GM12891 (cell line): ENCODE measurements at places on chromosomes 7 and 10.
A peak's percentile ranks its signal among the peaks of the same experiment; 100 is the strongest.

DNA sequence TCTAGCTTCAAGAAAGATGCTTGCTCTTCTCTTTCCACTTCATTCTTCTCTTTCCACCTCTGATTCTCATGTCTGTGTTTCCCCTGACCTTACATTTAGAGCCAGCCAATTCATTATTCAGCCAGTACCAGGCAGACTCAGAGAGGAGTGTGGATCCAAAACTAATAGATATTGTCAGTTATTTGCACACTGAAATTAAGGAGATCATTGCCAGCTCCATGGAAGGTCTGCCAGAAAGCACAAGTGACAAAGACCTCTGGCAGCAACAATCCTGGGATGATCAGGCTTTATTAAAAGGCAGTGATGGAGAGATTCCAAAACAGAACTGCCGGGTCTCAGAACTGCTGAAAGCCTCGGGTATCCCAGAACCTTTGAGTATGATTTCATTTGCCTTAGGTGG lies 749.4 kb downstream of the XPNPEP1 start:
- DNase-seq: no peak

DNA sequence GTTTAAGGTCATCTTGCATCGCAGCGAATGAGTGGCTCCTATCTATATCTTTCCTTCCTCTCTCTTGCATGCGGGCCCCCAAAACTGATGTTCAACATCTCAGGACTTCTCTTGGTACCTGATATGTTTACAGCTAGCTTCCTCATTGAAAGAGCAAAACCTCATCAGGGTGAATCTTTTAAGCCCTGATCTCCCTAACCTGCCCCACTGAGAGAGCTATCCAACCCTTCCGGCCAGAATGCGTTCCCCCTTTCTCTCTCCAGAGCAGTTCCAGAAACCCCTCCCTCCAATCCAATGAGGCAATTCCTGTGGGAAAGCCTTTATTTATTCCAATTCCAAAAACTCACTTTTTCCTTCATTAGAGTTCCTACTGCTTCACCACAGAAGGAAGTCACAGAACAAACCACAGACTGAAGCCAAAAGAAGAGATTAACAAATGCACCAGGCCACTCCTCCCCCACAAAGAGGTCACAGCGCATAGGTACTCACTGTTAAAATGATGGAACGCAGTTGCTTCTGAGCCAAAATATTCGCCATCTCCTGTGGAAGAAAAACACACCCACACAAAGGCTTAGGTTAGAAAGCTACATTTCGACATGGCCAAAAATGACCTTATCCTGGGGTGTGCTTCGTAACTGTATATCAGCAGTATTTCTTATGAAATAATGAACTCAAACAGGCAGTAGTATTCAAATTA lies 232.4 kb downstream of the ELMO1 start:
- no peak for DNase-seq

GRCh38 chr10:56653289-56653688 lies 292.2 kb upstream of the ZWINT start:
- no peak for DNase-seq

- no peak for DNase-seq
These were observed 351.9 kb downstream of the RPS24 start for GRCh38 chr10:78385599-78385998.

GRCh38 chr10:111150691-111151090 lies 73.9 kb downstream of the ADRA2A start:
- DNase-seq: no peak

DNA sequence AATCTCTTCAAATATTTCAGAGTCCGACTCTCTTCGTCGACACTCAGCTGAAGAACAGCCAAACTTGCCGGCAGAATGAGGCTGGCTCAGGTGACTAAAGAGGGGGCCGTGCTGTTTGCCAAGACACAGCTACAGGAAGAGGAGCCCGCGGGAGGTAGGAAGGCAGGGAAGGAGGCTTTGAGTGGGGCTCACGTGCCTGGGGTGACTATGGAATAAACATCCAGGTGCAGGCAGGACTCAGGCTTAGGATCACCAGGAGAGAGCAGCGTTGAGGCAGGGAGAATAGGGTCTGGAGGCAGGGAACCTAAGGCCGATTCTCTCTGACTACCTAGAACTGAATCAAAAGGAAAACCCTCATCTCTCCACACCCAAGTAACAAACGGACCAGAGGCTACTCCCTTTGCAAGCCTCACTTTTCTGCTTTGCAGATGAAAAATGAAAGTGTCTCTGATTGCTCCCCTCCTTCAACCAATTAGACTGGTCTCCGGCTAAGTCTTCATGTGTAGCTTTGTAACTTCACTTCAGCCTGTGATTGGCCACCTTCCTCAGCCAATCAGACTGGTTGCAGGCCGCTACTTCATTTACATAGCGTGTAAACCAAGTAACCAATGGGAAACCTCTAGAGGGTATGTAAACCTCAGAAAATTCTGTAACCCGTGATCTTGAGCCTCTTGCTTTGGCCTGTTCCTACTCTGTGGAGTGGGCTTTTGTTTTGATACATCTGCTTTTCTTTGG lies 19.7 kb upstream of the BNIP3 start:
- no peak for DNase-seq

DNA sequence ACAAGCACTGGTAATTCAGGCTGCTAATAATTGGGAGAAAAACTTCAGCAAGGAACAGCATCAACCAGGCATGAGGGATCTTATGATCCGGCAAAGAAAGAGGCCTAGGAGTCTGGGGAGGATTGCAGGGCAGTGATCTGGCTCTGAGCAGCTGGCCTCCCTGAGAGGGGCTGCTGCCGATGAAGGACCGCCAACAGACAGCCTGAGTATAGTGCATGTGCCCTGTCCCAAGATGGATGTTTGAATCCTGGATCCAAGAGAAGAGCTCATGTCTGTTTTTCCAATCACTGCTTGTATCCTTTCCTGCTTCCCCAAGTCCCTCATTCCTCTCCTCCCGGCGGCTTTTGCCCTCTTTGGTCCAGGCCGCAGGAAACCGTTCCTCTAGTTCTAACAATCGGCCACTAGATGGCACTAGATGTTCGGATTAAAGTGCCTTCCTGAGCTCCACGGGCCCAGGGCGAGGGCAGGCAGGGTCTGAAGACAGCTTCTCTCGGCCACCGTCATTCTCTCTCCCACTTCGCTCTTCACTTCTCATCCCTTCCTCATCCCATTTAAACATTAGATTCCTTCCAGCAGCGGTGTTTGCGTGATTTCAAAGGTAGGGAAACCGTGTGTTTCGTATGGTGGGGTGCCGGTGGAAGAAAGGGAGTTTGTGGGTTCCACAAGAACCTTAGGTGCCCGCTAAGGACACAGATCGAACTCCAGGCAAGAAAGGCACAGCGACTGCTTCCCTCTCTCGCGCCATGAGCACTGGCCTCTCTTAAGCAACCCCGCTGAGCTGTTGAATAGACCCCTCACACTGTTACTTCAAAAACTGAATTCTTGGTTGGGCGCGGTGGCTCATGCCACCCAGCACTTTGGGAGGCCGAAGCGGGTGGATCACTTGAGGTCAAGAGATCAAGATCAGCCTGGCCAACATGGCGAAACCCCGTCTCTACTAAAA lies 82.4 kb downstream of the ADCYAP1R1 start:
- peak; percentile 50 for DNase-seq

- no peak for DNase-seq
These were observed 6.3 kb upstream of the SFMBT2 start for GRCh38 chr10:7417103-7417623.

DNA sequence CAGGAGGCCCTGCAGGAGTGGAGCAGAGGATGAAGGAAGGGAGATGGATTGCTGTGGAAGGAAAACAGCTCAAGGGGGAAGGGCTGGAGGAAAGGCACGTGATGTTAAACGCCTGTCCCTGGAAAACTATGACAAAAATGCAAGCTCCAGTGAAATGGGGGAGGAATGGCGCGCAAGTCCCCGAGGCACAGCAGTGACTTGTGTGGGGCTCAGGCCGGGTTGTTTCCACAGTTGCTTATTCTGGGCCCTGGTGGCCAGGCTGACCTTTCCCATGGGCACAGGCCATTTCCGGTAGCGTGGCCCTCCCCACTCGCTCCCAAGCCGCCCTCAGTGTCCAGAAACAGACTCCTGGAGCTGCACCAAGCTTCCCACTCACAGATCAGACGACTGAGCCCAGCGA lies 68.1 kb upstream of the PDGFA start:
- DNase-seq: no peak

DNA sequence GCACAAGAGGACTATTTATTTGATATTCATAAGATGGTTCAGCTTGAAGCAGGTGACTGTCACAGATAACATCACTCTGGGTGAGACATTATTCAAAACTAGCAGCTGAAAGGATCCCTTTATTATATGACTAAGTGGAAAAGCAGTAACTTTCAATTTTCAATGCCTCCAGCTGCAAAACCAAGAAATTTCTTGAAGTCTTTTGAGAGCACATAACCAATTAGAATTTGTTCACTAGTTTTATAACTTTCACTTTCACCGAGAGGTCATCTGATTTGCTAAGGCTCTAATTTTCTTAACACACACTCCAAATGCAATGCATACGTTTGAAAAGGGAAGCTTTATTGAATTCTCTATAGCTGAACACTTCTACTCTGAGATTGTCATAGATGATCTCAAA lies 88.6 kb upstream of the KLF14 start:
- no peak for DNase-seq

GRCh38 chr10:69505636-69506318 lies 54.5 kb downstream of the TSPAN15 start:
- no peak for DNase-seq

DNA sequence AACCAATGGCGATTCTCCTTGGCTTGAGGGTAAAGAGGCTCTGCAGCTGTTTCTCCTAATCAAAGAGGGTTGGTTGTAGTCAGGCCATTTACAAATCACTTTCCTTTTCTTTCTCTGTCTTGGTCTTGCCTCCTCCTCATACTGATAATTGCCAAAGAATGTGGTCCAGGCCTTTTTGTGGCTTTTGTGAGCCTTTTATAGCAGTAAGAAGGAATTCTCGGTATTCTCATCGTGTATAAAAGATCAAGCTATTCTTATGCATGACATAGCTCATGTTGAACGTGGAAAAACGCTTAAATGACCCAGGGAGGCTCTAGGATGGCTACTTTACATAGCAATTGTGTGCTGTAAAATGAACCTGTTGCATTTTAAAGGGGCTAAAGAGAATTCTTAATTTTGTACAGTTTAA lies 62.6 kb downstream of the RBM20 start:
- no peak for DNase-seq

GRCh38 chr7:117955046-117955445 lies 81.8 kb upstream of the CTTNBP2 start:
- no peak for DNase-seq

GRCh38 chr7:2939193-2939885 lies 95.2 kb upstream of the GNA12 start:
- no peak for DNase-seq

DNA sequence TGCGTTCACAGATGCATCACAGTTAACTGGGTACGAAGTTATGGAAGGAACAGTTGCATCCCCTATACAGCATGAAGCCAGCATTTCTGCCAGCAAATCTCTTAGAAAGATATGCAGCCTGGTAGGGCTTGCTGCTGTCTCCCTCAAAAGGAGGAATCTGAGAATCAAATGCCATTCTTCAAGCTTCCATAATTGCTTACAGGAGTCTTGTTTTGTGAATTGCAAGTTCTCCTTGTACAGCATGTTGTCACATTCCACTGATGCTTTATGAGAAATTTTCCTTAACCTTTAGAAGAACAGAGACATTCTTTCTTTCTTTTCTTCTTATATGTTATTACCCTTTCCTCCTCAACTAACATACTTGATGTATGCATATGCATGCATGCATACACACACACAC lies 134.6 kb downstream of the CHRM2 start:
- no peak for DNase-seq

- DNase-seq: no peak
These were observed 56.6 kb downstream of the ELMO1 start for GRCh38 chr7:37391791-37392672.

- no peak for DNase-seq
These were observed 152.5 kb downstream of the PLXDC2 start for GRCh38 chr10:19968745-19969144.

- DNase-seq: no peak
These were observed 169.6 kb downstream of the ELFN1 start for GRCh38 chr7:1839701-1840100.
